Hindlimb muscle (tissue), 1 donor: ENCODE measurements at places on chromosomes 13 and 19.

DNA sequence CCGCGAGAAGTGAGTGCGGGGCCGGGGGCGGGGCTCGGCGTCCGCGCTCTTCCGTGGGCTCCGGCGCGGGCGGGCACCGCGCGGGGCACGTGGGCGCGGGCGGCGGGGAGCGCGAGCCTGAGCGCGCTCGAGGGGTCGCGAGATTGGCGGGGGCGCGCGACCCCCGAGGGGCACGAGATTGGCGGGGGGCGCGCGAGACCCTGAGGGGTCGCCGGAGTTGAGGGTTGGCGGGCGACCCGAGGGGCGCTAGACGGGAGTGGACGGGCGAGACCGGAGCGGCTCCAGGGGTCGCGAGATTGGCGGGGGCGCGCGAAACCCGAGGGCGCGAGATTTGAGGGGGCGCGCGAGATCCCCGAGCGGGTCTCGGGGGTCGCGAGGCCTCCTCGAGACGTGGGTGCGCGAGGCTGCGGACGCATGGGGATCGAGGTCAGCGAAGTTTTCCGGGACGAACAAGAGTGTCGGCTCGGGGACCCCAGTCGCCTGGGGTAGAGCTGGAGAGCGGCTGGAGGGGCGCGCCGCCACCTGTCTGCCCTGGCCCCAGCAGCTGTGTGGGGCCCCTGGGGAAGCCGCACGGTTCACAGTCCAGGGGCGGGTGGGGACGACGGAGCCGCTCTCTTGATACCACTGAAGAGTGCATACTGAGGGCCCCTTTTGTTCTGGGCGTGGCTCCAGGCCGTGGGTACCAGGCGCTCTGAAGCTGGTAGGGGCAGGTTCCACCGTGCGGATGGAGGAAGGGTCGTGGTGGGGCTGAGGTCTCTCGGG is 682 bp downstream of the SSBP4 start:
- no peak for DNase-seq

- DNase-seq, result no peak
Observed at GRCh38 chr13:27970382-27971235, 1.5 kb upstream of the CDX2 start.

DNA sequence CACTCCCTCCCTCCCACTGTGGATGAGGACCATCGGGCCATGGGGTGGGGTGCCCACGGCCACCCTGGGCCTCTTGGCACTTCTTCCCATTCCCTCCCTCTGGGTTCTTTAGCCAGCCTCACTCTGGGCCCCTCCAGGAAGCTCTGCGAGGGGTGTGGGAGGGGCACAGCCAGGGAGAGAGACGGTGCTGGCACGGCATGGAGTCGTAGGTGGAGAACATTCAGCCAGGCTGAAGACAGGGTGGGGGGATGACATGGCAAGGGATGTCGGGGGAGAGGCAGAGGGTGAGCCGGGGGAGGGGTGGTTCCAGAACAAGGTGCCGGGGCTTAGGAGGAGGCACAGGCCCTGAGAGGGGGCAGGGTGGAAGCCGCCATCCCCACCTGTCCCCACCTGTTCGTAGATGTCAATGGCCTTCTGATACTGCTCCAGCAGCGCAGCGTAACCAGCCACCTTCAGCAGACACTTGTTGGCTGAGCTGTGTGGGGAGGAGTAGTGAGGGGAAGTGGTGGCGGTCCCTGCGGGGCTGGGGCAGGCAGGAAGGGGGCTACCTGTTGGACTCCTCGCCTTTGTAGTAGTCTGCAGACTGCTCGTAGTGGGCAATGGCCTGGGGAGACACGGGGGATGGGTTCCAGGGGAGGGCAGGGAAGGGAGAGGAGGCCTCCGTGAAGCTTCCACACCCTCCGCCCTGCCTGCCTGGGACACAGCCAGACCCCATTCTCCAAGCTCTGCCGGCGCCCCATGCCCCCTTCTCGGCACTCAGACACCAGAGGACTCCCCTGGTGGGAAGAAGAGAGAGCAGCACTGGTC is 8.8 kb upstream of the KPTN start:
- no peak for DNase-seq

GRCh38 chr13:74771964-74772363 is 637.8 kb upstream of the KLF12 start:
- DNase-seq, result no peak

DNA sequence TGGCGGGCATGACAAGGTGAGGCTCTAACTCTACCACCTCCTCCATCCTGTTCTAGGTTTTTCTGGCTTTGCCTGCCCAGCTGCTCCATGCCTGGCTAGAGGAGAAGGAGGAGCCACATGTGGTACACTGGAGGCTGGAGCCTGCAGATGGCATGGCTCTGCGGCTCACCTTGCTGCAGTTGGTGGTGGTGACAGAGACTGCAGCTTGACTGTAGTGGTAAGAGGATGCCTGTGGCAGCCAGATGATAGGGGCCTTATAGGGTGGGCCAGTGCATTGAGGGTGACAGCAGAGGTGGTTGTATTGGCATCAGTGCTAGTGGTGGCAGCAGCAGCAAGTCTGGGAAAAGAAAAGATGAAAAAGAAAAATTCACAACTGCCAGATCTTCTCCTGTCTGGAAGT is 146.2 kb downstream of the TNFRSF19 start:
- DNase-seq, result no peak
